DMS153 (cell line): ENCODE measurements at places on chromosomes 2 and 18.

DNA sequence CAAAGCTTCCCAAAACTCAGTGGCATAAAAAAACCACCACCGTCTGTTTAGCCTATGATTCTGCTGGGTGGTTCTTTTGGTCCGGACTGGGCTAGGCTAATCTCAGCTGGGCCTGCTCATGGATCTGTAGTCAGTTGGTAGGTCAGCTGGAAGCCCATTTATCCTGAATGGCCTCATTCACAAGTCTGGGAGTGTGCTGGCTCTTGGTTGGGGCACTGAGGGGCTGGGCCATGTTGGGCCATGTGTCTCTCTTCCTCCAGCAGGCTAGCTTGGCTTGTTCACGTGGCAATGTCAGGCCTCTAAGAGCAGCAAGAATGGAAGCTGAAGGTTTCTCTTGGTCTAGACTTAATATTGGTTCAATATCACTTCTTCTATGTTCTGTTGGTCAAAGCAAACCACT lies 95.7 kb upstream of the HS6ST1 start:
- DNase-seq = no peak

DNA sequence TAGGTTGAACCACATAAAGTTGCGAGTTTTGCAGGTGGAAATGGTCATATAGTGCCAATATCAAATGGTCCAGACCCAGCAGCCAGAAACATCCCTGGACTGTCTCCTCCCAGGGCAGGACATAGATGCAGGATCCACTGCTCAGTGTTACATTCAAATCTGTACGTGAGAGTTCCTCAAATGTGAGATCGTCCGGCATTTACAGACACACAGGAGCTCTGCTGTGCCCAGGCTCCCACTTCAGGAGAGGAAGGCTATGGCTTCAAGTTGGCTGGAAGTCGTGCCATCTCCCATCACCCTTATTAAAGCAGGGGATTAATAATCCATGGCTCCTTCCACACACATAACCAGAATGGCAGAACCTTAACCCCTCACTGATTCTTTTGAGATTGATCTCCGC lies 688.2 kb upstream of the HS6ST1 start:
- DNase-seq = no peak

DNA sequence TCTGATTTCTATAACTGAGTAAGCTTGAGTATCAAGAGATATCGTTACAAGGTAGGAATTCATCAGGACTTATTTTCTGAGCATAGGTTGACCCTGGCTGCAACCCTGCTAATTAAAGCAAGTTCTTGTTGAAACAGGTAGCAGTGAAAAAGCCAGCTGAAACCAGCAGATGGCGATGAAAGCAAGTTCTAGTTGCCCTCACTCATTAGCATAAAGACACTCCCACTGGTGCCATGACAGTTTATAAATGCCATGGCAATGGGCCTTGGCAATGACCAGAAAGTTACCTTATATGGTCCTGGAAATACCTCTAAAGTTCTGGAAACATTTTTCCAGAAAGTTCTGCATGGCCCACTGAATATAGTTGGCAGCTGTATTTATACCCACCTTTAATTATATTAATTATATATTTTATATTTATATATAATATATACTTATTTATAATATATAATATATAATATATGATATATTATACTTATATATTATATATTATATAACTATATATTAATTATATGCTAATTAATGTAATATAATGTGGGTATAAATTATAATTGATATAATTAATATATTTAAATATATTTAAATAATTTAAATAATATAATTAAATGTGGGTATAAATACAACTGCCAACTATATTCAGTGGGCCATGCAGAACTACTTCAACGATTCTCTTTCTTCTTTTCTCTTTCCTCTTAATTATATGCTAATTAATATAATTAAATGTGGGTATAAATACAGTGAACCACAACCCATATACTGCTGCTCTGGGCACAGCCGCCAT lies 188.0 kb downstream of the CDH7 start:
- no peak for DNase-seq

- no peak for DNase-seq
Observed at GRCh38 chr2:162676515-162676914, 162.1 kb downstream of the KCNH7 start.

DNA sequence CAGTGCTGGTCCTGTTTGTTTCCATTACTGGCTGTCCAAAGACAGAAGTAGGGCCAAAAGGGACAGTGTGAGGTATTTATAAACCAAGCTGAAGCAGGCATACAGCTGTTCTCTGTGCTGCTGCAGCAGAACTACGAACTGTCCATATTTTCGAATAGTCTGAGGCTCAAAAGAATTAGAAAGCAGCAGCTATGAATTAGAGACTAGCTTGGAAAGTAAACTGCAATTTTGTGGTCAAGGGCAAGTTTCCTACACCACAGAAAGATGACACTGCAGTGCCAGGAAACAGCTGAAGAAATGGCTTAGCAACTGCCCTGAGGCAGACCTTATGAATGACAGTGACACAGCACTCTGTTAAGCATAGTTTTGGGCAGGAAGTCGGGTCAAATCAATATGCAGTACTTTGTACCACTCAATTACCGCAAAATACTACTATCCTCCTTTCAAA lies 125.3 kb downstream of the TMEM131 start:
- DNase-seq = no peak

DNA sequence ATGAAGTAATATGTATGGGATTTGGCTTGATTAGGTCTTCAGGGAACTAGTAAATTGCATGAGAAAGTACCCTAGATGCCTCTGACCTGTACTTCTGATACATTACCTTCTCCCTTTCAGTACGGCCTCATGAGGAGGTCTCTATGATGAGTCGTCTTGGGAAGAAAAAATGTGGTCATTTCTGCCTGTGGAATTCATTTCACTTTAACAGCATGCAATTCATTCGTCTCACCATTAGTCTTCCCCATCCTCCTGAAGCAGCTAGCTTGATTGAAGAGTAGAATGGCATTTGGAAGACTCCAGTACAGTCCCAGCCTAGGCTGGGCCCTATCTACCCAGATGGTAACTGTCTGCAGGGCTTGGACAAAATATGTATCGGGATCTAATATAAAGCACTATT lies 52.2 kb downstream of the TMX3 start:
- DNase-seq = no peak

DNA sequence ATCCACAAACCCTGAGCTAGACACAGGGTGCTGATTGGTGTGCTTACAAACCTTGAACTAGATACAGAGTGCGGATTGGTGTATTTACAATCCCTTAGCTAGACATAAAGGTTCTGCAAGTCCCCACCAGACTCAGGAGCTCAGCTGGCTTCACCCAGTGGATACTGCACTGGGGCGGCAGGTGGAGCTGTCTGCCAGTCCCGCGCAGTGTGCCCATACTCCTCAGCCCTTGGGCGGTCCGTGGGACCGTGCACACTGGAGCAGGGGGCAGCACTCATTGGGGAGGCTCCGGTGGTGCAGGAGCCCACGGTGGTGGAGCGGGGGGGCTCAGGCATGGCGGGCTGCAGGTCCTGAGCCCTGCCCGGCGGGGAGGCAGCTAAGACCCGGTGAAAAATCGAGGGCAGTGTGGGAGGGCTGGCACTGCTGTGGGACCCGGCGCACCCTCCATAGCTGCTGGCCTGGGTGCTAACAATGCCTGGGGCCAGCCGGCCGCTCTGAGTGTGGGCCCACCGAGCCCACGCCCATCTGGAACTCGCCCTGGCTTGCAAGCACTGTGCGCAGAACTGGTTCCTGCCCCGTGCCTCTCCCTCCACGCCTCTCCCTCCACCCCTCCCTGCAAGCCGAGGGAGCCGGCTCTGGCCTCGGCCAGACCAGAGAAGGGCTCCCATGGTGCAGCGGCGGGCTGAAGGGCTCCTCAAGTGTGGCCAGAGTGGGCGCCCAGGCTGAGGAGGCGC lies 75.6 kb downstream of the MOB4 start:
- peak; percentile 32 for DNase-seq

GRCh38 chr2:217994776-217995274 lies 8.0 kb downstream of the TNS1 start:
- DNase-seq = no peak

DNA sequence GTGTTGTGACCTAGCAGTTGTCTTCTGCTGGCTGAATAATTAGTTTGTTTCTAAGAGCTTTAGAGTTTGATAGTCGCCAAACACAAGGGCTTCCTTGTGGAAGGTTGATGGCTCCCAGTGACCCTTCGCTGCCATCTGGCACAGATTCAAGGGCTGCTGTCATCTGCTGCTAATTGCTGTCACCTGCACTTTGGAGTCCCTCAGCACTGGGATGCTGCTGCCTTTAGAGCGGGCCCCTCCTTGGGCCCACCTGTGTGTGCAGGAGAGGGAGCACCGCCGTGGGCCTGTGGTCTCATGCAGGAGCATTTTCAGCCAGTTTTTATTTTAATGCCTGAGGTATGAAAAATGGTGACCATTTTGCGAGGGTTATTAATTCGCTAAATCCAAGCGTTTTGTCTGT lies 154.0 kb upstream of the NFATC1 start:
- peak; percentile 44 for DNase-seq

DNA sequence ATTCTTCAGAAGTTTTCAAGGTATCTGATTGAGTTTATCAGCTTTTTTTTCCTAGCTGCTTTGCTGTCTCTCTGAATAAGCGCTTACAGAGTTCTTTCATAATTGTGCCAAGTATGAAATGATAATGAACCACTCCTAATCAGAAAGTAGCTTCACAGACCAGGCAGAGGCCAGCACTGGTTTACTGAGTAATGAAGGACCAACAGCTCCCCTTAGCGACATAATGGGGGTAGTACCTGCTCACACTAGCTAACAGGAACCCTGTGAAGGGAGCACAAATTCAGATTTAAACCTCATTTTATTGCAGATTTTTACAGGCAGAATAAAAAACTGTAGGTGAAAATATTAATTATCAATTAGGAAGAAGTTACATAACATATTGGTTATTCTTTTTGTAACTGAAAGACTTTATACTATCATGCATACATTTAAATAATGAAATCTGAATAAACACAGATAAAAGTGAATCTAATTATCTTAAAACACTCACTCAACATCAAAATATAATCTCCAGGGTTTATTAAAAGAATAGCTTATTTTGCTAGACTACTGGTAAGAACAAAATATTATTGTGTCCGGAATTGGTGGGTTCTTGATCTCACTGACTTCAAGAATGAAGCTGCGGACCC lies 53.7 kb upstream of the LRRC30 start:
- peak; percentile 7 for DNase-seq

DNA sequence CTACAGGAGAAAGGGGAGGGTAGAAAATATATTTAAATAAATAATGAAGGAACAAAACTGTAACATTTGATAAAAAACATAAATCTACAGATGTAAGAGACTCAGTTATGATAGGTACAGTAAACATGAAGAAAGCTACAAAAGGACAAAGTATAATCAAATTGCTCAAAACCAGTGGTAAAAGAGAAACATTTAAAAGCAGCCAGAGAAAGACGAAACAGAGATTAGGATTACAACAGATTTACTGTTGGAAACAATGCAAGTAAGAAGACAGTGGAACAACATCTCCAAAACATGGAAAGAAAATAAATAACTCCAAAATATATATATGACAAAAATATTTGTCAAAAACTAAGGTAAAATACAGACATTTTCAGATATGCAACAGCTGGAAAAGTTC lies 307.7 kb upstream of the REV1 start:
- no peak for DNase-seq

- no peak for DNase-seq
Observed at GRCh38 chr18:50350699-50351098, 24.1 kb upstream of the SKA1 start.

DNA sequence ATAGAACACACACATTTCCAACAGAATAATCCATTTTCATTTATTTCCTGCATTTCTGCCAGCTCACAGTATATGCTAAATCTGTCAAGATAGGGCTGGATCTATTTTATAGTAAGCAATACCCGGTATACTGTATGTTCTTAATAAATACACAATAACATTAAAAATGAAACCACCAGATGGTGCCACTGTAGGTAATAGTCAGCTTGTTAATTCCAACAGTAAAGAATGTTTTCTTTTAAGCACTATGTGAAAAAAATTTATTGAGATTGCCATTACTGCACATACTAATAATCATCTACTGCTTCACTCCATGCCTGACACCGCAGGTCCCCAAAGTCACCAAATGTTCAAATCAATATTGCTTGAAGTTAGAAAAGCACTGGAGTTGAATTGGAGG lies 131.5 kb upstream of the PGAP1 start:
- no peak for DNase-seq

DNA sequence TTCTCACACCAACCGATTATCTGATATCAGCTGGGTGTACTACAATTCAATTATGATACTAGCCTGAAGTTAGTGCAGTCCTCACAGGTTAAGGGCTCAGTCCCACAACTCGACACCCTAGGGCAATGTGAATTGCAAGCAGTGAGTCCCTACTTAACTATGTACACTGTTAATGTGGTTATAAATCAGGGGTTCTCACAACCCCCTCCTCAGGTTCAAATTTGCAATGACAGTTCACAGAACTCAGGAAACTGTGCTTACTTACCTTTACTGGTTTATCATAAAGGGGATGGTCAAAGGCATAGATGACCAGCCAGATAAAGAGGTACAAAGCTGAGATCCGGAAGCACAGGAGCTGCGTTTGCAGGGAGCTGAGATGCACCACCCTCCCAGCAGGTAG lies 1379.1 kb upstream of the CDH2 start:
- DNase-seq = no peak

DNA sequence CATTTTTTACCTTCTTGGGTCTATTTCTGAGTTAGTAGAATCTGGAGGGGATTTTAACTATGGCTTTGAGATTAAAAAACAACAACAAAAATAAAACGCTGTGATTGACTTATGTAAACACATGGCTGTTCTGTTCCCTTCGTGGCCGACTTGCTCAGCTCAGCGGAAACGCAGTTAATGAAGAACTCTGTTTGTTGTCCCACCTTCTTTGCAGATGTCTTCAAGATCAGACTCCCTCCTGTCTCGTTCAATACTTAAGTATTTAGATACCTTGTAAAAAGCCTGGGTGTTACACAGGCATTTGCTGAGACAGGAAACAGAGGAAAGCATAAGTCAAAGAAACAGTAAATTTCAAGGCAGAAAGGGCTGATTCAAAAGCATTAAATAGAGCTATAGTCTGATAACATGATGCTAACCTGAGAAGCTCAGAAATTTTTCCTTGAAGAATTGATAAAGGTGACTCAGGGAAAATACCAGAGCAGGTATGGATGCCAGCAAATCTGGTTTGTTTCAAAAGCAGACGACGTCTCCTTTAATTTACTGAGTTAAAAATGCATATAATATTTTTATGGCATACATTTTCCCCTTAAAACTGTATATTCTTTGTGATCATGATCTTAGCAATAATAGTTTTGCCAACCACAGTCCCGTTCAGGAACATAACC lies 21.7 kb upstream of the POLI start:
- no peak for DNase-seq
